ENCODE measurements at places on chromosomes 3 and 15.
A peak's percentile ranks its signal among the peaks of the same experiment; 100 is the strongest.

- DNase-seq: no peak
Observed at GRCh38 chr3:99503350-99503749, 135.0 kb upstream of the COL8A1 start.

- DNase-seq: no peak
Observed at GRCh38 chr3:129528589-129529100, at the start of gene RHO. Gene RHO (plus strand): TSS chr3:129528639. CDS start chr3:129528734, 95 bp downstream.

- DNase-seq: no peak
Observed at GRCh38 chr15:66138892-66139590, 114.5 kb downstream of the MEGF11 start.

DNA sequence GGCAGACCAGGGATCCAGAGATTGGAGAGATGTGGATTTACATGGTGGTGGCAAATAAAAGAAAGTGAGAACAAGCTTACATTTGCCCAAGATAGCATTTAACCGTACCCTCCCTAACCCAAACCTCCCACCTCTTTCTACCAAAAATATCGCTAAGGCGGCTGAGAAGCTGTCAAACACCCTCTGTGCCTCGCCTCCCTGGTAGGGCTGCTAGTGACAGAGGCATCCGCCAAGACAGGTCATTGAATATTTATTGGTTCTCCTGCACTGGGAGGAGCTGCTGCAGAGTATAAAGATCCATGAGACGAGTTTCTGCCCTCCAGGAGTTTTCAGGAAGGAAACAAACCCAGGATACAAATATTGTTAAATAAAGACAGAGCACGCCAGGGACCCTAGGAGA is 107.3 kb upstream of the TMC3 start:
- no peak for DNase-seq

- DNase-seq: no peak
Observed at GRCh38 chr3:133935843-133936769, 40.4 kb upstream of the RAB6B start.

GRCh38 chr15:53128652-53129051 is 338.5 kb upstream of the ONECUT1 start:
- DNase-seq: no peak

DNA sequence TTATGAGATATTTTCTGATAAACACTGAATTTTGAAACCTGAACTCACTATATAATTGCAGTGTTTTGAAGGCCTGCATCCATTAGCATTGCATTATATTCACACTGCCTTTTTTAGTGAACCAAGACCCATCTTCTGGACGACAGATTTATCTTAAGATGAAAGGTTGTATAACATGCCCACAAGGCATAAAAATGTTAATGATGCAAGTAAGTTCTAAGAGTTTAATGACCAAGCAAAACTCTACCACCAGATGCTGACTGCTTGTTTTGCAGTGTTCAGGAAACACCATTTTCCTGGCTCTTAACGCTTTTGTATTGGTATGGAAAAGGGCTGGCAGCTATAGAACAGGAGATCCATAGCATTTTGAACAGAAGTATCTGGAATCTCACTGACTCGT is 46.1 kb downstream of the USP50 start:
- DNase-seq: no peak

DNA sequence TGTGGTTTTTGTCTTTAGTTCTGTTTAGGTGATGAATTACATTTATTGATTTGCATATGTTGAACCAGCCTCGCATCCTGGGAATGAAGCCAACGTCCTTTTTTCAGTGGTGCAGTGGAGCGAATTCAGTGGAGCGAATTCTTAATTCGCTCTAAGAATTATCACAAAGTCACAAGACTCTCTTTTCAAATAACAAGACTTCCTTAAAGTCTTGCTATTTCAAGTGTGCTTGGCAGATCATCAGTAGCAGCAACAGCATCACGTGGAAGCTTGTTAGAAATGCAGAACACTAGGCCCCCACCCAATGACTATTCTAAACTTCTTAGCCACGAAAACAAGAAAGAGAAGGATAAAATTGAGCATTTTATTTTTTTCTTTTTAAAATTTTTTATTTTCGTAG is 58.1 kb upstream of the CD200R1L start:
- no peak for DNase-seq

DNA sequence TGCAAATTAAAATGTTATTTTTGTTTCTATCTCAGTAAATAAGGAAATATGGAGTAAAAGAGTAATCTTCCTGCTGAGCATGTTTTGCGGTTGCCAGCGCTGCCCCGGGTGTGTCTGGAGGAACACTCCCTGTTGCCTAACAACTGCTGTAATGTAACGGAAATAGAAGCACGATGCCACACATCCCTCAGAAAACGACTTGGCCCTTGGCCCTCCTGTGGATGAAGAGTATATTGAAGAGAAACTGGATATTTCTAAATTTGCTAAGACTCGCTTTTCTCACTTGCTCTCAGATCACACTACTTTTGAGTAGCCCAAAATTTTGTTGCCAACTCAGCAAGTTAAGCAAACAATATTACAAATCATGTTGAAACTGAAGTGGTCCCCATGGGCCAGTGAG is 18.9 kb downstream of the CX3CR1 start:
- peak; percentile 79 for DNase-seq

DNA sequence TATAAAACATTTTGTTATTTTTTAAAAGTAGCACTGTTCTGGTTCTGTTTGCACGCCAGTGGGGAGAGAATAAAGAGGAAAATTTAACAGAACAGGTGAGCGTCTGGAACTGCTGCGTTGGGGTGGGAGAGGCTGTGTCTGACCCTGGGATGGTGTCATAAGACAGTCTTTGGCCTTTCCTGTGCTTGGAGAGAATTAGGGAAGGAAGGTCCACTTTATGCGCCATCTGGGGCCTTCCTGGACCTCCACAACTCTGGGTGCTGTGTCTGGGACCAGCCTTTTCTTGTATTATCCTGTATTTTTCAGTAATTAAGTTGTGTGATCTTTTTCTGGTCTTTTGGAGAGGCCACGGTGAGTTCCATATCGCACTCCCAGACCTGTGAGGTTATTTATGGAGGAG is 3.3 kb downstream of the FAM43A start:
- no peak for DNase-seq

DNA sequence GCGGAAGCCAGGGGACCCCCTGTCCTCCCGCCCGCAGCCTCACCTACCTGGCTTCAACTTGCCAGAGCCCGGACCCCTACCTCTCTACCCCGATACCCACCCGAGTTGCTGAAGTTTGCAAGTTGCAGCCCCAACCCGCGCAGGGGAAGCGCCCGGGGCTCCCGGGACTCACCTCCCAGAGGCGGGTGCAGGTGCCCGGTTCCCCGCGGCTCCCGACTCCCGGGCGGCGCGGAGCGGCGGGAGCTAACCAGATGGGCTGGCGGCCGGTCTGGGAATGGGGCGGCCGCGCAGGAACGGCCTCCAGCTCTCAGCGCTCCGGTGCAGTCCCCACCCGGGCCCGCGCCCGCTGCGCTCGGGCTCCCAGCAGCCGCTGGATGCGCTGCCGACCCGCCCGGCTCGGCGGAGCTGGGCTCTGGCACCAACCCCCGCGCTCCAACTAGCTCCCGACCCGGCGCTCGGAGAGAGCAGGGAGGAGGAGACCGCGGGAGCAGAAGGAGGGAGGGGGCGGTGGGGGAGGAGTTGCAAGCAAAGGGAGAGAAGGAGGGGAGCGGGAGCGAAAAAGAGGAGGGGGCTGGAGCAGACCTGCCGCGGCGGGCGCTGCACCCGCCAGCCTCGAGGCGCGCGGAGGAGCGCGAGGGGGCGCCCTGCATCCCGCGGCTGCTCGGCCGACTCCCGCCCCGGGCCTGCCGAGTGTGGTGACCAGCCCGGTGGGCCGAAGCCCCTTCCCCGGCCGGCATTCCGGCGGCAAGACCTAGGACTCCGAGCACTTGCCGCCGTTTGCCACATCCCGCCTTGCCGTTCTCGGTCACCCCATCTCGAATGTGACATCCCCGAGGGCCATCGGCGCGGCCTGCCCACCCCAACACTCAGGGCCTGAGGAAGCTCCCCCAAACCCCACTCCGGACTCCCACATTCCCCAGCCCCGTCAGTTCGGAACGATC is at the start of gene SEMA5B:
SEMA5B (minus strand) TSS at position 472 of the 941 bp plus-strand sequence. CDS start 66,500 bp downstream, outside the sequence.
- no peak for DNase-seq

GRCh38 chr3:130688697-130689470 is 57.7 kb downstream of the PIK3R4 start:
- no peak for DNase-seq

GRCh38 chr3:62027796-62028195 is 345.6 kb downstream of the FEZF2 start:
- no peak for DNase-seq

DNA sequence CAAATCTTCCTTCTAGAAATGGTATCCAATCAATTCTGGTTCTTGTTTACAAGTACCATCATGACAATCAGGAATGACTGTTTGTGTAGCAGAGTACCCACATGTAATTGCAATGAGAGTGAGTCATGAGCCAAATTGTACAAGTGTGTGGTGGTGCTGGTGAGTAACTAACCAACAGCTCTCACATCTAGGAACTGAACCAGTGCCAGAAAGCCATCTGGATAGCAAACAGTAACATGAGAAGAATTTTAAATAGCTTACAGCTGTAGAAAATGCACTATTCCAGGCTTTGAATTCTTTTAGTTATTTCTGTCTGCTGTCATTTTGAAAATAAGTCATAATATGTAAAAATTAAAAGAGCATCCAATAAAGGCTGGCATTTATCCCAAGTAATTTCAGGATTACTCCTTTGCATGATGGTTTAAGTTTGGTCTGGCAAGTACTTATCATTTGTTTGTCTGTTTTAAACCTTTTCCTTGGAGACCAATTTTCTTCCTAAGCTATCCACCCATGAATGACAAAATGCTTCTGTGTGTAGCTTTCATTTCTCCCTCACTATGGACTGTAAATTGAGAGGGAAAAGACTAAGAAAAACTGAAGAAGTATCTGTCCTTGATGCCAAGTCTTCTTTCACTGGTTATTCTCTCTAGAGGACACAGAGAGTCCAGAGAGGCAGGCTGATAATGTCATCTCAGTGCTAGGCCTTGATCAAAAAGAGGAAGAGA is 60.0 kb downstream of the PIK3CB start:
- DNase-seq: peak; percentile 99

GRCh38 chr15:41631880-41632470 is 28.2 kb upstream of the MGA start:
- no peak for DNase-seq

GRCh38 chr15:58595516-58596263 is 153.8 kb downstream of the ADAM10 start:
- DNase-seq: no peak

DNA sequence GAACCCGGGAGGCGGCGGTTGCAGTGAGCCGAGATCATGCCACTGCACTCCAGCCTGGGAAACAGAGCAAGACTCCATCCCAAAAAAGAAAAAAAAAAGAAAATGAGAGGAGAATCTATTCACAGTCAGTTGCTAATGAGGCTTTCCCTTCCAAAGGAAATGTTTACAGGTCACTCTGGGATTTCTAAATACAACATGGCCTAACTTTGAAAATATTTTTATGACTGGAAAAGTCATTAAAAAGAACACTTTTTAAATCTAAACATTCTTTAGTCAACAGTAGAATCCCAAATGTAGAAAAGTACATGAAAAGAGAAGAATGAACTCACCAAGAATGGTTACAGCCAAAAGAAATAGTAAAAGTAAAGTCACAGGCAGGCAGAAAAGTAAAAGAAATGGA is 78.6 kb downstream of the PLD1 start:
- DNase-seq: no peak
